ENCODE measurements at places on chromosomes 6 and 20. TPM values are rescaled to one million over a fixed set of nuclear protein-coding genes. Genes with fewer than 3 reads are reported as not detected.

The OR2J2 gene
- not detected for total RNA-seq

The YWHAB gene
- total RNA-seq, result 70.8 TPM

The TRIM10 gene
- total RNA-seq, result not detected

The BICRAL gene
- total RNA-seq, result 3.9 TPM

The PTPRT gene
- not detected for total RNA-seq

The RNF146 gene
- 49.0 TPM for total RNA-seq

The ADGRF4 gene
- 17.9 TPM for total RNA-seq

The RIPOR2 gene
- total RNA-seq, result not detected

The TGIF2 gene
- 1.9 TPM for total RNA-seq

The TFAP2A gene
- 6.3 TPM for total RNA-seq

The AIG1 gene
- total RNA-seq, result 63.5 TPM

Measured in bronchial epithelial cell (primary cell).